Activated CD8-positive, alpha-beta memory T cell treated with anti-CD3 and anti-CD28 coated beads, Interleukin-2, amount 50 U/mL, for 4 hours (primary cell): ENCODE measurements at places on chromosomes 4 and X.

DNA sequence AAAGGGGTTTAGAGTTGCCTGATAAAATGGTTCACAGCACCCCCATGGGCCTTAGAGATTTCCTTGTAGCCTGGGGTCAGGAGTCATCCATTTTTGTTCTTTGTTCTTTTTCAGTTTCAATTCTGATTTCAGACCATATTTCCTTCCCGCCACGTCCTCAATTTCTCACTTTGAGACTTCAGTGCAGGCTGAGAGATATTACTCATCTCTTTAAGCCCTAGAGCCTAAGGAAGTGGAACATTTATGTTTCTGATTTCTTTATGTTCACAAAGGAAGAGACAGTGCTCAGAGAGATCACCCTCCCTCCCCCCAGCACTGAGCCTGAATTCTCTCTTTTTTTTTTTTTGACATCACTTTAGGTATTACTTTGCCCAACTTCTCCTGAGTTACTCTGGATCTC is 56.3 kb downstream of the MSN start:
- peak; percentile 24 for DNase-seq

GRCh38 chrX:42149765-42150164 is 226.4 kb upstream of the CASK start:
- no peak for DNase-seq

DNA sequence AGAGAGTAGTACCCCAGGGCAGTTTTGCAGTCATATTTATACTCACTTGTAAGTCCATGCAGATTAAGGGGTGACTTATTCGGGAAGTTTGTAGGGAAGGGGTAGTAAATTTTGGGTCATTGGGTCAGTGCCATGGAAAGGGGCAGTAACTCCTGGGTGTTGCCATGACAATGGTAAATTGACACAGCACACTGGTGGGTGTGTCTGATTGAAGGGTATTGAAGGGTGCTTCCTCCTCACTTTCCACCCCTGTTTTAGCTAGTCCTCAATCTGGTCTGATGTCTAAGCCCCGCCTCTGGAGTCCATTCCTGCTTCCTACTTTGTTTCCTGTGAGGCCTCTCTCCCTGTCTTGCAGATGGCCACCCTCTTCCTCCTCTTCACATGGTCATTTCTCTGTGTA is 11.9 kb downstream of the ODAPH start:
- DNase-seq: no peak

- no peak for DNase-seq
These were observed 128.7 kb upstream of the PJA1 start for GRCh38 chrX:69293776-69294601.

- DNase-seq: no peak
These were observed 33.2 kb upstream of the YTHDC1 start for GRCh38 chr4:68383115-68383514.

DNA sequence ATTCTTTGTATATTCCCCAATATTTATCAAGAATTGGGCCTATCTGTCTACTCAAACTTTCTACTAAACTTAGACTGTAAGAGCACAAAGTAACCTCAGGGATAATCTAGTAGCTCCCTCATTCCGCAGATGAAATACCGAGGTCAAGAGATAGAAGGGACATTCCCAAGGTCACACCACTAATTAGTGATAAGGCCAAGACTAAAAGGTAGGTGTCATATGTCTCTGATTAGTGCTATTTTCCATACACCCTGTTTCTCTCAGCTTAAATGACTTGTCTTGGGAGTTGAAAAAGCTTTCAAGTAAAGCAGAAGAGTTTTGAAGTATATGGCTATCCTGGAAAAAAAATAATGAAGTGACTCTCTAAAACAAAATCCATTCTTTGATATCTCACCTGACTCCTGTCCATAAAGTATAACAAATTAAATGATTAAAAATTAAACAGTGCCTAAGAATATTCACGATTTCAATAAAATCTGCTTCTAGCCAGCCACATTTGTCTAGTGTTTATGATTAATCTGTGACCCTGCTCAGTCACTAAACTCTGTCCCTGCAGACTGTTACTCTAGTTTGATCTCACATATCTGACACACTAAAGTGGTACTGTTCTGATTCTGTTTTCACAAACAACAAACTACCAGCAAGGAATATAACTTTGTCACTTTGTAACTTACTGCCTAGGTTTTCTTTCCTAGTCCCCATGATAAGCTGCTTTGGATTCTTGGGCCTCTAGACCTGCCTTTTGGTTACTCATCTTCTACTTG is 10.3 kb downstream of the GPR174 start:
- no peak for DNase-seq

- DNase-seq: no peak
These were observed 31.6 kb upstream of the DDX3X start for GRCh38 chrX:41302370-41302769.

DNA sequence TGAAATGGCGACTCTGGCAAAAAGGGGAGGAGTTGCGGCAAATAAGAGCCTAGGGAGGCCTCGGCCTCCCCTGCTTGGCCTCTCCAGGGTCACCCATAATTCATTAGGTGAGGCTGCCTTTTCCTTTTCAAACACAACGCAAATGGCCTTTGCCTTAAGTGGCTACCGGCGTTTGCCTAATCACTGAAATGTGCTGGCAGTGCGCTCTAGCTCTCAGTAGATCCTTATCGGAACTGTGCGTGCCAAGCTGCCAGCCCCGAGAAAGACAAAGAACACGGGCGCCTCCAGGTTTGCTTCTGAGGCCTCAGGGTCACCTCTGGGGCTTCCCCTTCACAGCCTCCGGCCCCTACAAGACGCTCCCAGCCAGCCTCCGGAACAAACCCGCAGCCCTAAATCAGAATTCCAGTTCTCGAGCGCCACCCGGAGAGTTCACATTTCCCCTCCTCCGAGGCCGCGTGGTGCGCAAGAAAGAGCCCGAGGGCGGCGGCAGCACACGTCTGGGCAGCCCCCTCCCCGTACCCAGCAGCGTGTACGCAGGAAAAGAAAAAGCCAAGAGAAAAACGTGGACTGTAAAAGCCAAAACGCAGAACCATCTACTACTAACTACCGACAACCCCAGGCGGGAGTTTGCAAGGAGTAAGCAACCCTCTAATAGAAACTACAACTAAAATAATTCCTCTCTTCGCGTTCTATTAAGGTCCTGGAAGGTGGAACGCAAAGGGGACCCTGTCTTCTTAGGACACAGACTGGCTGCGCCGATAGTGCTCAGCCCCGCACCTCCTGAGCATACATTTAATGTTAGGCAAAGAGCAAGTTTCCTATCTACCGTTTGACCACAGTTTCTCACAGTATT is 76.5 kb upstream of the BCOR start:
- peak; percentile 51 for DNase-seq

GRCh38 chr4:156475322-156475721 is 496.3 kb downstream of the PDGFC start:
- DNase-seq: no peak

- DNase-seq: no peak
These were observed 622.1 kb downstream of the SPRY1 start for GRCh38 chr4:124018383-124019317.

DNA sequence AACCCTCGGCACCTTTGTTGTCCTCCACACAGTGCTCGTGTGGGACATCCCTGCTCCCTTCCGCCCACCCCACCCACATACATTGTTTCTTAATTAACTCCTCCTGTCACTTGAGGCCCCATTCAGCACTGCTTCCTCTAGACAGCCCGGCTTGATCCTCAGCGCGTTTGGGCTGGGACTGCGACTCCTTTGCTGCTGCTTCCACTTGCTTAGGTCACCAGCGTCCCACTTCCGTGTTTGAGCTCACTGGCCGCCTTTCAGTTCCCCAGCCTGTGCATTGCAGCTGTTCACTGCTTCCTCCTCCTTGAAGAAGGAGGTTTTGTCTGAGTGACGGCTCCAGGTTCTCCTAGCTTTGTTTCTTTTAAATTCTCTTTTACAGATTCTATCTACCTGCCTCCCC is 16.1 kb downstream of the RNF4 start:
- DNase-seq: peak; percentile 56

DNA sequence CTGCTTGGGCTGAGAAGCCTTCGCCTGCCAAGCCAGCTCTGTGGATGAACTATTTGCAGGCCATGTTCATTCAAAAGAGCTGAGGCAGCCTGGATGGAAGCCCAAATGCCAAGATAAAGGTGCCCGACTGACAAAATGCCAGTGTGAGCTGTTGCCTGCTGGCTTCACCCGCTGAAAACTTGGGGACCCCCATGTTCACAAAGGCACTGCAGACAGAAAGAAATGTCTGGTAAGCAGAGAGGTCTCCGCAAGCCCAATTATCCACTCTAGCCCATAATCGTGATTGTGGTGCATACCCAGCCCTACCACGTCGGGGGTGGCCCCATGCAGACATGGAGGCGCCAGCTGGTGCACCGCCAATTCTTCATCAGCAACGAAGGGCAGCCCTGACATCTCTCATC is 13.0 kb upstream of the SMIM20 start:
- no peak for DNase-seq

DNA sequence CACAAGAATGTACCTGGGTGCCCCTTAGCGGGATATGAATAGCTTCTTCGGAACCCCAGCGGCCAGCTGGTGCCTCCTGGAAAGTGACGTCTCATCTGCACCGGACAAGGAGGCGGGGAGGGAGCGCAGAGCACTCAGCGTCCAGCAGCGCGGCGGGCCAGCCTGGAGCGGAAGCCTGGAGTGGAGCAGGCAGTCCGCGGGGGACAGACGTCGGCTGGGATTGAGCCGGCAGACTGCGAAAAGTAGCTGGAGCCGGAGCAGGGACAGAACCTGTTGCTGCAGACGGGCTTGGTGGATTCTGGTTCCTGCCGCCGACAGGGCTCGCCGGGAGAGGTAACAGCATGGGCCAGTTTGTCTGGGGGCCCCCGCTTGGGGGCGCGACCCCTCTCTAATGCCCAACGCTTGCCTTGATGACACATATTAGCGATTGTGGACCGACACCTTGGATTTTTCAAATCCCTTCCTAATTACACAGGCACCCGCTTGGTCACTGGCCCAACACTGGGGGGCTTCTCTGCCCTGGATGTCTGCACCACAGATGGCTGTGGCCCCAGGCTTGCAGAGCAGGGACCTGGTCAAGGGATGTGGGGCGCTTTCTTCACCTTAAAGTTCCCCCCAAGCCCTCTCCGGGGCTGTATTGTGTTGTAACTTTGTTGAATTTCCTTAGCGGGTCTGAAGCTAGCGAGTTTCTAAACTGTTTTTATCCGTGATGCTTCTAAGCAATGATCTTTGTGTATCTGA is at the start of gene NPFFR2:
TSS of gene NPFFR2 (plus strand) at position 133 of the 741 bp plus-strand sequence. CDS start 96,592 bp downstream, outside the sequence.
- no peak for DNase-seq

- no peak for DNase-seq
These were observed 34.1 kb downstream of the NAT8L start for GRCh38 chr4:2093265-2093664.

GRCh38 chrX:1500701-1501624 is 36.0 kb downstream of the P2RY8 start:
- no peak for DNase-seq

GRCh38 chrX:77502951-77503525 is 55.8 kb downstream of the FGF16 start:
- DNase-seq: no peak

GRCh38 chr4:180330521-180330920 is 1912.7 kb upstream of the TENM3 start:
- DNase-seq: no peak

DNA sequence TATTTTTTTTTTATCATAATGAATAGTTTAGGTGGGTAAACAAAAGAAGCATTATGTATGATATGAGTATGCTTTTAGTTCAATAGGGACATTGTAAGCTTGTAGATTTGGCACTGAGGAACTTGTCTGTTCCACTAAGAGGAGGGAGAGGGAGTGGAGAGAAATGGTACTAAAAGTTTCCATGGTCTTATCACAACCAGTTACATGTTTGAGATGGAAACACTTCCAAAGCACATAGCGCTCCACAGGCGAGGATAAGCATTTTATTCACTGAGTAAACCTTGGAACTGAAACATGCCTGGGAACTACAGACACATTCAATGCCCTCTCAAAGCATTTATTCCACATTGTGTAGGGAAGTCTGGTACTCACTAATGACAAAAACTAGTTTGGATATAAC is 15.5 kb downstream of the MYOZ2 start:
- DNase-seq: no peak

DNA sequence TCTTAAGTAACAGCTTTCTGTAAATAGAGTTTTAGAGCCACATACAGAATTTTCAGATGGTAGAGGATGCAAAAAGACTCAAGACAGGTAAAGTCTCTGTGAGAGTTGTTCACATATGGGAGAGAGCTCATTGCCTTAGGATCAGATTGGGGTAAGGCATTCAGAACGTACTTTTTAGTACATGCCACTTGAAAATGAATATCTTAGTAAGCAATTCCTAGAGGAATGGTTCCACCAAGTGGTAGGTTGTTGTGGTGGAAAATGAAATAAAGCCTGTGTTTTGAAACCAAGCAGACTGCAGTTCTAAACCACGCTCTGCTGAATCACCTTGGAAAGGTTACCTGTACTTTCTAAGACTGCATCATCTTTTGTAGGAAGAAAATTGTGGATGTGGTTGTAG is 547.0 kb upstream of the LCORL start:
- DNase-seq: no peak

- no peak for DNase-seq
These were observed 592.5 kb downstream of the PCDH18 start for GRCh38 chr4:136939781-136940180.

GRCh38 chrX:7647831-7648230 is 195.1 kb upstream of the VCX start:
- DNase-seq: no peak

DNA sequence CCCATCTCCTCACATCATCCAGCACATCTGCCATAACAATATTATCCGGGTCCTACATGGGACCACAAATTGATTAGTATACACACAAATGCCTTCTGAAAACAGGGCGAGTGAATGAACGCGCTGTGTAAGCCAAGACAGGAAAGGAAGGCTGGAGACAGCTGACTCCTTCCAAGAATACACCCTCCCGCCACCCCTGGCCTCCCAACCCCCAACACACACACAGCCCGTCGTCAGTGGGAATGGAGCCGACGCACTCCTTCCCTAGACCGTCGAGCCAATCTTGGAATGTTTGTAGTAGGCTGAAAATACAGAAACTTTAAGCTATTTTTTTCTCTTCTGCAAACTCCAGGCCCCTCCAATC is 319 bp upstream of the MAGEH1 start:
- DNase-seq: no peak

DNA sequence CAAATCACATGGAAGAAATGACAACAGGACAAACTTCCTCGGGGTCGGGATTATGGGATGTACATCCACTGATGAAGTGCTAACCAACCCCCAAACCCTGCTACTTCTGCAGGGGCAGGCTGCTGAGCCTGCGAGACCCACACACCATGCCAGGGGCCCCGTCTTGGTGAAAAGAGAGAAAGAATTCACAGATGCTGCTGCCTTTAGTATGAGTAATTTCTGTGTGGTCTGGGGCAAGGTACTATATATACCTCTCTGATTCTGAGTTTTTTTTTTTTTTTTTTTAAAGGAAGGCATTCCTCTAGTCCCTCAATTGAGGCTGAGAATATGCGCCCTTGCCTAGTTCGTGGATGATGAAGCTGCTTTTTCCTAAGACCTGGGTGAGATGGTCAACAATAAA is 24.8 kb downstream of the PDHA1 start:
- no peak for DNase-seq

DNA sequence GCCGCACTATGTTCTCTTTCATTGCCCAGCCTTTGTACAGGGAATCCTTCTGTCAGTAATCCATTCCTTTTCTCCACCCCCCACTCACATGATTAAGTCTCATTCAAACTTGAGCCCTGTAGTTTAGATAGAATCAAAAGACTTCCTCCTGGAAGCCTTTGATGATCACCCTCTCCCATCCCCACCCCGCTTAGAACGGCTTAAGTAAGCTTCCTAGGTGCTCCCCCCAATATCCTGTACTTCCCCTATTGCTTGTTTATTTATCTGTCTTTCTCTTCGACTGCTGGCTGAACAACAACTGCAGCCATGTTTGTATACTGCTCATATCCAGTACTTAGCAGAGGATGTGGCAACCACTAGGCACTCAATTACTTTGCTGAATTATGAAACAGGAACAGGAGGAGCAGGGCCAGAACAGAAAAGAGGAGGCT is 38.5 kb upstream of the GPC3 start:
- DNase-seq: no peak
